Fibroblast of villous mesenchyme (primary cell): ENCODE measurements at places on chromosomes 12 and 14. TPM values are rescaled to one million over a fixed set of nuclear protein-coding genes. Genes with fewer than 3 reads are reported as not detected.

AICDA gene
- total RNA-seq = not detected in 2 replicates

EML5 gene
- total RNA-seq = 0.32 and 0.86 TPM in 2 replicates

KCNC2 gene
- 0.43 TPM in 1 of 2 replicates, not detected in the other for total RNA-seq

TMEM30B gene
- total RNA-seq = 0.32 TPM in 1 of 2 replicates, not detected in the other

ABCD2 gene
- under 0.01 and 0.32 TPM in 2 replicates for total RNA-seq

DNAAF2 gene
- 8.4 and 11.7 TPM in 2 replicates for total RNA-seq

TRIAP1 gene
- total RNA-seq = 18.7 and 30.7 TPM in 2 replicates

ADAM21 gene
- under 0.01 and 0.43 TPM in 2 replicates for total RNA-seq

MCRS1 gene
- 47.5 and 61.5 TPM in 2 replicates for total RNA-seq

KRT75 gene
- total RNA-seq = not detected in 2 replicates

SERPINA1 gene
- total RNA-seq = not detected in 2 replicates

MYF5 gene
- not detected in 2 replicates for total RNA-seq

HNF1A gene
- not detected in 2 replicates for total RNA-seq

KCNK10 gene
- total RNA-seq = not detected in 2 replicates

ABHD12B gene
- total RNA-seq = not detected in 2 replicates

RFX4 gene
- total RNA-seq = not detected in 2 replicates

PLEKHD1 gene
- total RNA-seq = under 0.01 TPM in 1 of 2 replicates, not detected in the other

MIP gene
- not detected in 2 replicates for total RNA-seq

COCH gene
- total RNA-seq = under 0.01 and 9.0 TPM in 2 replicates

ACSM4 gene
- not detected in 2 replicates for total RNA-seq
